Natural killer cell treated with Interleukin-12 subunit alpha and Interleukin-12 subunit beta and Interleukin-15 and Interleukin-18, amount 100 ng/mL, for 72 hours (primary cell): ENCODE measurements at places on chromosomes 5 and 9.
A peak's percentile ranks its signal among the peaks of the same experiment; 100 is the strongest.

GRCh38 chr5:36861871-36862270 is 14.7 kb upstream of the NIPBL start:
- DNase-seq = no peak

GRCh38 chr5:113253037-113253436 is 181.8 kb downstream of the TSSK1B start:
- DNase-seq = no peak

- DNase-seq = no peak
Observed at GRCh38 chr5:177320879-177321278, 9.2 kb upstream of the MXD3 start.

GRCh38 chr9:18791074-18791473 is 241.9 kb downstream of the SAXO1 start:
- no peak for DNase-seq

GRCh38 chr5:137836997-137837396 is 30.7 kb upstream of the MYOT start:
- DNase-seq = no peak

GRCh38 chr5:139787568-139788293 is 7.9 kb upstream of the PSD2 start:
- peak; percentile 91 for DNase-seq
